ENCODE measurements at places on chromosomes 5 and 9.

GRCh38 chr5:3531320-3531986, 64.2 kb upstream of the IRX1 start:
- DNase-seq = no peak

GRCh38 chr5:9363449-9363848, 182.4 kb downstream of the SEMA5A start:
- DNase-seq = no peak

DNA sequence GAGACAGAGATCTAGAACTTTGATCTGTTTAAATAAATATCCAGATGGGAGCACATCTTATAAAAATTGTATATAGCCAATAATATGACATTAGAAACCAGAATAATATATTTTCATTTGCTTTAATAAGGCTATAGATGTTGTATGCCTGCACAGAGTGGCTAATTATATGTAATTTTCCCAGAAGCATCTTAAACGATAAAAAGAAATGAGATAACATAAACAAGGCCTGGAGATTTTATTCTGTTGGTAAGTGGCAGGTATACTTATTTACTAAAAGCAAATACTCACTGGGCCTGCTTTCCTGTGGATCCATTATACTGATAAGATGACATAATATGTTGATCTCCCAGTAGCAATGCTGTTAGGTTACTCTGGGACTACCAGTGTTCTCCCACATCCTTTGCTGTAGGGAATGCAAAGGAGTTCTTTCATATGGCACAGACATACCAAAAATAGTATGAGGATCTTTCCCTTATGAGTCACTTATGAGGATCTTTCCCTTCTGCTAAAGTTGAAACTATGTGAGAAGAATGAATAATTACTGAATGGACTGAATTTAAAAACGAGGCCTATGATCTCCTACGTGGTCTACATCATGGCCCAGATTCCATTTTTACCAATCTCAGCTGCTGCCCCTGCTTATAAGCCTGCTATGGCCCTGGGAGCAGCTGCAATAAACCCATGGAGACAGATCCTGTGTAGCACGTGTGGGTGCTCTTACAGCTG, 112.1 kb downstream of the NUDT12 start:
- DNase-seq = no peak

DNA sequence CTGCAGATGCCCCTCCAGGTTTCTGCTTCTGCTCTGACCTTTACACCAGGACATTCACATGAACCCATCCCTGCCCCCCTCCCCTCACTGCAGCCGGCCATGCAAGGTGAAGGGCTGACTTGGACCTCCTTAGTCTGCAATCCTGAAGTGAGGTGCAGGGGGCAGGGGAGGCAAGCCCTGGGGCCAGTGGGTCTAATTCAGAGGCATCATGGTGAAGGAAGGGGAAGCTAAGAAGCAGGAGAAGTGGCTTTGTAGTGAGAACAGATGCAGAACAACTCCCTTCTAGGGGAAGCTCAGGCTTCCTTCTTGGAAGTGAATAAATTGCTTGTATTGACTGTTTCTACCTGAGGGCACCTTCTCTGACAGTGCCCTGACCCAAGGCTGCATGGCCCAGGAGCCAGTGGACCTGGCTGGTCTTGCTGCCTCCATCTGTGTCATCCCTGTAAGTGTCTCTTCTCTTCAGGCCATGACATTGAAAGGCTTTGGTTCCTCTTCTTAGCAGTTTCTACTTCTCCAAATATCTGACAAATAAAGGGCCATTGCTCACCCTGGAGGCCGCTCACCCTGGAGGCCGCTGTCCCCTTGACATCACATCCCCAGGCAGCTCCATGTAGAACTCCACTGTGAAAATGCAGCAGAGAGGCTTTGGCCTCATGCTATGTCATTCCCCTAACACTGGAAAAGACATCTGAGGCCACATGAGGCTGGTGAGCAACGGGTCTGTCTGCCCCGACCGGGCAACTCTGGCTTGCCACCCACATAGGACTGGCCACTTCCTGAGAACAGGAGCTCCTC, 55.3 kb downstream of the GADD45G start:
- no peak for DNase-seq

DNA sequence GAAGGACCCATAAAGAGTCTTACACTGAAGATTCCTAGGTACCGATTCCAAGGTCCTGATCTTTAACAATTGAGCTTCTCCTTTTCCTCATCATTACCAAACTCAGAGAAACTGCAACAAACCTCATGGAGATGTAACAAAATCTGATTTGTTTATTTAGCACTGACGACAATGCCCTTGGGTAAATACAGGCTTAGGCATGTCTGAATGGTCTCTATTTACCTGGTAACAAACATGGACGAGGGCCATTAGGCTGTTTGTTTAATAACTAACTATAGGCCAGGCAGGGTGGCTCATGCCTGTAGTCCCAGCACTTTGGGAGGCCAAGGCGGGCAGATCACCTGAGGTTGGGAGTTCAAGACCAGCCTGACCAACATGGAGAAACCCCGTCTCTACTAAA, 333.3 kb downstream of the AGTPBP1 start:
- no peak for DNase-seq

DNA sequence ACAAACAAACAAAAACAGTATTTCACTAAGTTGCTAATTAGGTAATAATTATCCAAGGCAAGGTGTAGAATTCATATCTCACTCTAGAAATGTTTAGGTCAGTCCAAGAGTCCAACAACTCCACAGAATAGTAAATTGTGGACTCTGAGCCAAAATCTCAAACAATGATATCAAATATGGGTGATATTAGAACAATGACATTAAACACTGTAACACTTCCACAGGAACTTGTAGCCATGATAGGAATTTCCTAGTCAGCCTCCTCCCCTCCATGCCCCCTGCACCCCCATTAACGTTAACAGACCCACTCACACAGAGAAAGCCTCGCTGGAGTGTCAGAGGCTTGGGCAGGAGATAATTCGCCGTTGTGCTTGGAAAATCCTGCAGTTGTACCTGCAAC, 305.0 kb upstream of the PIK3R1 start:
- DNase-seq = no peak

DNA sequence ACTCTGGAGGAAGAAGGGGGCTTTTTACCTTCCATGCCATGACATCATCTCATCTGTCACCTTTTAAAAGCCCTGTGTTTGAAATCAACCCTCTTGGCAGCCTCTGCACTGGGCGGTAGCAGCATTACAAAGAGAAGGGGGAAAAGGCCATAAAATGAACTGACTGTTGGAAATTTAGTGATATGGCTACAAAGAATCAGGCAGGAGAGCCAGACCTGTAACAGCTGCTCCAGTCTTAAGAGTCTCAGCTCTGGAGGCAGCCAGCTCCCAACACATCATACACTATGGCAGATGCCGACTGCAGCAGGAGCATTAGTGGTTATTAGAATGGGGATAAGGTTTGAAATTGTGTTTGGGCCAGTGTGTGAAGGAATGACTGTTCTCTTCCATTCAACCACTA, 257.5 kb downstream of the DMAC1 start:
- no peak for DNase-seq

DNA sequence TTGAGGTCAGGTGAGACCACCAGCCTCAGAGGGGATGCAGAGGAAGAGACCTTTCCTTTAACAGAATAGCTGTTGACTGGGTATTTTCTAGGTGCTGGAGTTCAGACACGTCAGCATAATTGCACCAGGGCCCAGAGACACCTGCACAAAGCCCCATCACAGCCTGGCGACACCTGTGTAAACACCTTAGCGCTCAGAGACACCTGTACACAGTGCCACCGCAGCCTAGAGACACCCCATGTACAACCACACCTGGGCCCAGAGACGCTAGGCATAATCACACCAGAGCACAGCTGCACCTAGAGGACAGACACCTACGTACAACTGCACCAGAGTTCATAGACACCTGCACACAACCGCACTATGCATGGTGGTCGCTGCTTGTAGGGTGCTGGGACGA, 1.0 kb downstream of the TRIP13 start:
- no peak for DNase-seq

GRCh38 chr5:74199436-74200210, 440.9 kb downstream of the ENC1 start:
- DNase-seq = no peak

- no peak for DNase-seq
These were observed 30.5 kb upstream of the UBAP2 start for GRCh38 chr9:34079181-34079580.

DNA sequence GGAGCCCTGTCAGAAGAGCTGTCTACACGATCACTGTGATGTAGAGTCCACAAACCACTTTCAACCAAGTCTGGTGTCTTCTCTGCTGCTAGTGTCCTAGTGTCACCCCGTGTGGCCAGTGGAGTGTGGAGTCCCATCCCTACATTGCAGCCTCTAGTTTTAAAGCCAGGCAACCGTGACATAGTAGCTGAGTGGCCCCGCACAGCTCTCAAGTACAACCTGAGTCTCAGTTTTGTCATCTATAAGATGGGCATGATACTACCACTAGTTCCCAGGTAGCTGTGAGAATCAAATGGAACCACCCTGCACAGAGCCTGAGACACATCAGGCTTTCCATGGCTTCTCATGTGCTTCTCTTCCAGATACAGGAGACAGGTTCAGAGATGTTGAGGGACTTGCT, 43.2 kb upstream of the AKNA start:
- DNase-seq = no peak

DNA sequence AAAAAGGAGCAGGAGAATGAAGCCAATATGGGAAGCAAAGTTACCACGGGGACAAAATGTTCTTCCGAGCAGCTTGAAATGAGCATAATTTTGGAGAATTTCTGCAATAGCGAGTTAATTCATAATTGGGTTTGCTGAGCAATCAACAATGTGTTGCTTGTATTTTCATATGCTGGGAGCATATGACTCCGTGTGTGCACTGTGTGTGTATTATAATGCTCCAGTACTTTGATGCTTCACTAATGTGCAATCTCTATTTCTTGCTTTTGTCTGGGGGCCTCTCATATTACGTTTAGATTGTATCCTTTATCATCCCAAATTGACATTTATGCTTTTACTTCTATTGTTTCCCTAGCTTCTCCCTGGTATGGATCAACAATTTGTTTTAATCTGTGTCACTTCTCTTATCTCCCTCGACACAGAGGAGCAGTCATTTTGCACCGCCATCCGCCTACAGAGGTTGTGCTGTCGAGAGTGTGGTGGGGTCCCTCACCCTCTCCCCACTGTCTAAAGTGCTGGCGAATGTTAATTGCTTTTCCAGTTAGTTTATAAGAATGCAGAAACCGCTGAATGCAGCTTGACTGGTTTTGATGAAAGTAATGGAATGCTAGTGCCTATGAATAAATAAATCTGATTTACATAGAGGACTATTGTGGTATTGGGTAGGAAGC, 372.5 kb upstream of the WWC1 start:
- no peak for DNase-seq

- no peak for DNase-seq
These were observed 99.6 kb upstream of the TAF11L2 start for GRCh38 chr5:17398431-17398830.

DNA sequence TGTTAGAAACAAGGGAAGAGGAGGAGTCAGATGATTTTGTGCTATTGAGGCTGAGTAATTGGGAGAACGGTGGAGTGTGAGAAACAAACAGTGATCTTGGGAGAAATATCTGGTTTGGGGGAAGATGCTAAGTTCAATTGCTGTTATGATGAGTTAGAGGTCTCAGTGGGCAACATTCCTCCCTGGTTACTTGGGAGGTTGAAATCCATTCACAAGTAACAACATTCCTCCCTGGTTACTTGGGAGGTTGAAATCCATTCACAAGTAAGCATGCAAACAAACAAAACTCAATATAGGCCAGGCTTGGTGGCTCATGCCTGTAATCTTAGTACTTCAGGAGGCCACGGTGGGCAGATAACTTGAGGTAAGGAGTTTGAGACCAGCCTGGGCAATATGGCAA, 38.7 kb downstream of the AGXT2 start:
- DNase-seq = no peak

DNA sequence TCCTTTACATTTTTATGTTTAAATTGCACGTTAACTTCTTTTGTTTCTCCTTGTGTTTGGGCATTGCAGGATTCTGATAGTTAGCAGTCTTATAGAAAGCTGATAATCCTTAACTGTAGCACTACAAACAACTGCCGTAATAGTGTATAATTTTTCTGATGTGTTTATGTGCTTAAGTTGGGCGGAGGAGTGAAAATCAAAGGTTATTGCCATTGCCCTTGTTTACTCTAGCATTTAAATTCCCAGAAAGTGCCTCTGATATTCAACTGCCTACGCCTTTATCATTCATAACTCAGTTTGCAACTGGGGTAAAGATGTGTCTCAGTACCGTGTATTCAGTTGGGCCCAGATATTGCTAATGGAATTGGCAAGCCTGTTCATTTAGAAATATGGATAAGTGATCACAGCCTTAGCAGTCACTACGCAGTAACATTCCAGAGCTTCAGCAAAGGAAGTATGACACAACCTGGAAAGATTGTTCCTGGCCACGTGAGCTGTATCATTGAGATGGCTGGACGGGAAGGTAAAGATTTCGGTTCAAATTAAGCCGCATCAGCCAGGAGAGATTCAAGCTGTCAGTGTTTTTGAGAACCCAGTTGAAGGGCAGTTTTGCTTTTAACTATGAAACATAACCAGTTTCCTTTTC, 28.1 kb upstream of the LRRTM2 start:
- DNase-seq = no peak

DNA sequence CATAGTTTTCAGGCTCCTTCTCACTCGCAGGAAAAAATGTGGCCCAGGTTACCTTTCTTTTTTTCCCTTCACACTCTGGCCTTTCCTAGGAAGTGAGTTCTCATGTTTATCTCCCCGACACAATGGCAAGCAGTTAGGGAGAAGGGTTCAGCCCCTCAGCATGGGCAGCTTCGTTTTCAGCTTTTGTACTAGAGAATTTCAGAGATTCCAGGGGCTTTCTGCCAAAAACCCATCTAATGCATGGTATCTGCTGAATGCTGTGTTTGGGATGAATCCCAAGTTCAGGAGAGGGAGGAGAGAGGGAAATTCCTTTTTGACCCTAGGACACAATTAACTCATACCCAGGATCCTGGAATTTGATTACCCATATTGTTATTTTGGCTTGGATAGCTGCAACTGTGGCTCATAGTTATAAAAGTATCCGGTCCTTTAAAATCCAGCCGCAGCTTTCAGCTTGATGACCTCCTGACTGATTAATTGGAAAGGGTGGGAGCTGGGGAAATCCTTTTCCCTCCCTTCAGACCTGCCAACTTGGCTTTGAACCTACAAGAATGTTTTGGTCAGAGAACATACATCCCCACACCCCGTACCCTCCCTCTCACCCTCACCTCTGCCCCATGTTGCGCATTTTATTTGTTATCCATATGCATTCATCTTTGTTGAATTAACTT, 78.4 kb downstream of the TMEM252 start:
- DNase-seq = no peak

Measured in pancreas (tissue), 10 donors.